ENCODE measurements at places on chromosomes 2 and 18.

GRCh38 chr18:23066504-23067039, 68.7 kb upstream of the CABLES1 start:
- no peaks in the 10 kb centered on the region for H3K36me3 ChIP-seq
- no peaks in the 10 kb centered on the region for H3K4me1 ChIP-seq
- DNase-seq, result no peak
- no peak overlapping the region for H3K4me3 ChIP-seq

DNA sequence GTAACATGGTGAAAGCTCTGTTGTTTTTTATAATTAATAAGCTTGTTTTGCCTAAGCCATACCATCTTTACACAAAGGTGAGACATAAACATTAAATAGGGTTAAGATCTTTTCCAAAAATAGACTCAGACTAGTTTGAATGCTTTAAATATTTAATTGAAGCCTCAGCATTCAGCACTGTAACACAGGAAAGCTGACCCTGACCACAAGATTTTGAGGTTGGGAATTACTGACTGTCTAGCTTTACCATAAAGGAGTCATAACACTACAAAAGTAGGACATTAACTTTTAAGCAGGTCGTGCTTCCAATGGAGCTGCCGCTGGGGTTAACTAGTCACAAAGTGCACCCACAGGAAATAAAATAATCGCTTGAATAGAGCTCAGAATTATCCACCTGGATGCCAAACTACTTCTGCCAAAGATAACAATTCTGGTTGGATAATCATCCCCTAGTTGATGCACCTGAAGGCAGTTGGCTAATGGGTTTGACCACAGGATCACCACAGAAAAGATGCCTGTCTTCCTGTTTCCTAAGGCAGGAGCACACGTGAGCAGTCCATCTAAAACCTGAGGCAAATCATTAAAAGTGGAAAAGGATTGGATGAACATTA, 106.2 kb downstream of the COBLL1 start:
- H3K36me3 ChIP-seq, result no peaks in the 10 kb centered on the region
- peak overlapping the region; percentile 51 for H3K27ac ChIP-seq
- peaks cover 17% of the 10 kb centered on the region for H3K4me1 ChIP-seq

GRCh38 chr2:184031402-184032147, 566.8 kb upstream of the ZNF804A start:
- H3K27ac ChIP-seq, result no peak overlapping the region
- no peak for DNase-seq
- H3K36me3 ChIP-seq, result no peaks in the 10 kb centered on the region
- no peaks in the 10 kb centered on the region for H3K27me3 ChIP-seq

DNA sequence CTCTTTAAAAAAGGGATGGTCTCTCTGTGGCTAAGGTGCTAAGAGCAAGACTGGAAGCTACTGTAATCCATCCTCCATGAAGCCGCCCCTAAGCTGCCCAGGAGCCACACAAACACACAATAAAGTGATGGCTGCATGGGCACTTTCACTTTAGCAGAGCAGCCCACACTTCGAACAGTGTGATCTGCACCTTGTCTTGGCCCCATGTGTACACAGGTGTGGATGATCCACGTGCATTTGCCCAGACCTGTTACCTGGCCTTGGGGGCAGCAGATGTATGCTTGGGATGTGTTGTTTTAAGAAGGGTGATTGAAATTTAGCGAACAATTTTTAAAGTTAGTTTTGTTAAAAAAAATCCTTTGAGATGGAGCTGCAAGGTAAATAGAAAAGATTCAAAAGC, 39.9 kb downstream of the TMEM178A start:
- DNase-seq, result no peak
- no peaks in the 10 kb centered on the region for H3K36me3 ChIP-seq
- H3K4me1 ChIP-seq, result no peaks in the 10 kb centered on the region
- no peak overlapping the region for H3K27ac ChIP-seq
- H3K4me3 ChIP-seq, result no peak overlapping the region

- H3K27me3 ChIP-seq, result no peaks in the 10 kb centered on the region
- H3K27ac ChIP-seq, result no peak overlapping the region
- no peak overlapping the region for H3K4me3 ChIP-seq
- DNase-seq, result no peak
These were observed 199.2 kb downstream of the PTPRM start for GRCh38 chr18:7766346-7766745.

DNA sequence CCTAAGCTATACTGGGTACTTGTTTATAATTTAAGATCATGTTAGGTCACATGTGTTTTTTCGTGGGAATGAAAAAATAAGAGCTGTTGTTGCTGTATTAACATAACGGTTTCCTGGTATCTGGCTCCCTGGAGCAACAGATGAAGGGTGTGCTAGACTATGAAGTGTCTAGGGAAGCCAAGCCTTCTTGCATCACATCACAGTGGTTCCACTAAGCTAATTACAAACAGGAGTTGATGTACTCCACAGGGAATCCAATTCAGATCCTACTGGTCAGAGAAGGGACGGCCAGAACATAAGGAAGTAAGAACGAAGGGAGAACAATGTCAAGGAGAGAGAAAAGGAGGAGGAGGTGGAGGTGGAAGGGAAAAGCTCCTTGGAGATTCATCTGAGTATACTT, 193.0 kb upstream of the CYP26B1 start:
- no peaks in the 10 kb centered on the region for H3K36me3 ChIP-seq
- H3K27me3 ChIP-seq, result no peaks in the 10 kb centered on the region
- no peak overlapping the region for H3K4me3 ChIP-seq

- no peak for DNase-seq
- no peaks in the 10 kb centered on the region for H3K4me1 ChIP-seq
- H3K27ac ChIP-seq, result no peak overlapping the region
These were observed 205.1 kb downstream of the DNAH7 start for GRCh38 chr2:195863564-195863963.

DNA sequence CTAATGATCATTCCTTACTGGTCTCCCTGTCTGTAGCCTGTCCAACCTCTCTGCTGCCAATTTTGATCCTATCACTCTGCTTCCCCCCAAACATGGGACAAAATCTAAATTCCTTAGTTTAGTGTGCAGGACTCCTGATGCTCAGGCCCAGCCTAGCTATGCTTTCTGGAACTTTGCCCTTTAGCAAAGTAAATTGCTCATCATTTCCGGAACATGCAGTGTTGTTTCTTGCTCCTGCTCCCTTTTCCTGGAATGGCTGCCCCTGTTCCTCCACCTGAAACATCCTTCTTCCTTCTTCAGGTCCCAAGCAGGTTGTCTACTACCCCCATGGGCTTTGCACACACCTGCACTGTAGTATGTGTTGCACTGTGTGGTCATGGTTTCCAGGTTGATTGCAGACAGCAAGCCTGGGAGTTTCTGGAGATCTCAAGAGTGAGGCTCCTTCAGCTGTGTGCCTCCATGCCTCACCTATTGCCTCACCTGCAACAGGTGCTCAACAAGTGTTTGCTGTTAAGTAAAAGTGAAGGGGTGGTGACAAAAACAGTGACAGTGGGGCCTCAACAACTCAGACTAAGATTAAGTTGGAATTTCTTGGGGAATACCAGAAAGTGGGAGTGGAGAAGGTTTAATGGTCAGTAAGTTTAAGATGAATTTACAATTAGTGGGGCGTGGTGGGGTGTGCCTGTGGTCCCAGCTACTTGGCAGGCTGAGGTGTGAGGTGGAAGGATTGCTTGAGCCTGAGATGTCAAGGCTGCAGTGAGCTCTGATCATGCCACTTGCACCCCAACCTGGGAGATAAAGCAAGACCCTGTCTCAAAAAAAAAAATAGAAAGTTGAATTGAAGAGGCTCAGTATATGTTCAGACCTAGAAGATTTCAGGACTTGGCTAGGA, 120.0 kb downstream of the DNAH6 start:
- H3K36me3 ChIP-seq, result no peaks in the 10 kb centered on the region
- no peak overlapping the region for H3K27ac ChIP-seq

DNA sequence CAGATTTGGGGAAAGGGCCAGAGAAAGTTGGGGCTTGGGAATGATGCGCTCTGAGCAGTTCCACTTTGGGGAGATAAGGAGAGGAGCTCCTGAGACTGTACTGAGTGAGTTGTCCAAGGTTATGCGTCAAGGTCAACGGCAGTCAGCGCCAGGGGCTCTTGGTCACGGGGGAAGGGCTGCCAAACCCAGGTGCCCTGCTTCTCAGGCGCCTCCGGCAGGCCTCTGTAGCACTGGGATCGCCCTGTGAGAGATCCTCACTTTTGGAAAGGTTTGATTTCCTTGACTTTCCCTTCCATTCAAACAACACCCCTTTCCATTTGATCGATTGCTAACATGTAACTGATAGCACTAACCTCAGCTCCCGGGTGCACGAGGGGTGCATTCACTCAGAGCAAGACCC, 136.5 kb upstream of the SOX11 start:
- no peak for DNase-seq
- no peaks in the 10 kb centered on the region for H3K27me3 ChIP-seq
- no peak overlapping the region for H3K27ac ChIP-seq
- no peaks in the 10 kb centered on the region for H3K4me1 ChIP-seq
- no peak overlapping the region for H3K4me3 ChIP-seq

DNA sequence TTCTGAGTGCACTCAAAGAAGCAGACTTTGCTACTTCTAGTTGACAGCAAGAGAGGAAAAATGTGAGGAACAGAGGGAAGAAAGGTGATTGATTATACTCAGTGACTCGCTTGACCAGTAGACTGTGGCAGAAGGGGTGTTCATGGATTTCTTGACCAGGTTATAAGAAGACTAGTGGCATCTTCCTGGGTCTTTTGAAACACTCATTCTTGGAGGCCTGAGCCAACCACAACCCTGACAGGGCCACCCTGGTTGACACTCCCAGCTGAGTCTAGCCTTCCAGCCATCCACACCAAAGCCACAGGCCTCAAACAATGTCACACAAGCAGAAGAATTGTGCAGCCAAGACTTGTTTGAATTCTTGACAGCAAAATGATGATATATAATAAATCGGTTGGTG, 366.3 kb downstream of the SS18 start:
- no peak overlapping the region for H3K4me3 ChIP-seq
- no peaks in the 10 kb centered on the region for H3K27me3 ChIP-seq
- H3K4me1 ChIP-seq, result no peaks in the 10 kb centered on the region
- DNase-seq, result no peak

DNA sequence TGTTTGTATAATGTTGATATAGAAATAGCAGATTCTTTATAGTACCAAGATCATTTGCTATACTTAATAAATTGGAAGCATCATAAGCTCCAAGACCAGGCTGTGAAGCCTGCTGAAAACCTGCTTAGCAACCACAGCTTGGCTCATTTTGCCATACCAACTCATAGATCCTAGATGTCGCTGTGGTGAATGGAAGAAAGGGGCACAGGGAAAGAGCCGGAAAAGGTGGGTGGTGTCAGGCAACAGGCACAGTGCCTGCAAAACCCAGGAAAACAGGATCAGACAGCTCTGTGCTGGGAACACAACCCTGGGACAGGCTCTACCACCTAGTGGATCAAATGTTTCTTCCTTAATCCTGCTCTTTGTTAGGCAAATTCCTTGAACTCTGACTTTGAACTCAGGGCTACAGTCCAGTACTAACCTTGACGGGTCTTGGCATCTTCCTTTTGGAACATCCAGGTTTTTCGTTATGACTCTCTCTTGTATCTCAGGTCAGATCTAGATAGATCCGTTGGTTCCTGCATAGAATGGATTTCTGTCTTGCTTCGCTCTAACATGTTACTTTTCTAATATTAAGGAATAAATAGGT, 31.6 kb downstream of the TWSG1 start:
- peaks cover 6% of the 10 kb centered on the region for H3K36me3 ChIP-seq
- peaks cover 10% of the 10 kb centered on the region for H3K4me1 ChIP-seq

DNA sequence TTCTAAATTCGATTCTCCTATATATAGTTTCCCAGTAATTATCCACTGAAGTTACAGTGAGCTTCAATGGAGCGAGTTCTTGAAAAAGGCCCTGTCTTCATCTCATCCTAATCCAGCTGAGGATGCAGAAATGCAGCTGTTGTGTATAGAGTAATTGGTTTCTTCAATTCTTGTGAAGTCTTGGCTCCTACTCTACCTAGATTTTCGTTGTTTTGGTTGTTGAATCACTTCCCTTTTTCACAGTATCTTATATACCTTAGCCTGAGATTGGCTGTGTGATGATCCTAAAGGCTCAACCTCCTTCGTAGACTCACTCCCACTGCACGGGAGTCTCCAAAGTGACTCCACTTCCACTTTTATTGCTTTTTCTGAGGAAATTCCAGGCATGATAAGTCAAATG, 280.4 kb downstream of the PARD3B start:
- H3K27ac ChIP-seq, result no peak overlapping the region
- no peak for DNase-seq
- no peaks in the 10 kb centered on the region for H3K4me1 ChIP-seq
- H3K36me3 ChIP-seq, result no peaks in the 10 kb centered on the region
- H3K4me3 ChIP-seq, result no peak overlapping the region

DNA sequence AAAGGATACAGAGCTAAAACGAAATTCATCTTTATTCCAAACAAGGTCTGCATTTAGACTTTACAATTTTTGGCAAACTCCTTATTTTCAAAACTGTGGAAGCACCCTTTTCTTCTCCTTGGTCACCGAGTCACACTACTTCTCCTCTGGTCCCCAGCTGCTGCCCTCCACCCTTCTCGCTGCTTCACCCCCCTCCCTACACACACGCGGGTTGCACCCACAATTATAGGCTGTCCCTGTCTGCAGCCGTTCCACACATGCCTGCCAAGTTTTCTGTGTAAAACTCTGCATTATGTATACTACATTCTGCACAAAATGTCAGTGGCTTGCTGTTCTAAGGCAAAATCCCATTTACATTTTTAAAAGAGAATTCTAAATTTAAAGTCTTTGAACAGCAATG, 63.5 kb downstream of the PTPN2 start:
- H3K4me3 ChIP-seq, result no peak overlapping the region
- DNase-seq, result no peak
- H3K27ac ChIP-seq, result no peak overlapping the region
- H3K27me3 ChIP-seq, result no peaks in the 10 kb centered on the region

- H3K27me3 ChIP-seq, result no peaks in the 10 kb centered on the region
- peaks cover 26% of the 10 kb centered on the region for H3K4me1 ChIP-seq
- peak overlapping the region; percentile 56 for H3K27ac ChIP-seq
- no peaks in the 10 kb centered on the region for H3K36me3 ChIP-seq
- no peak for DNase-seq
- H3K4me3 ChIP-seq, result no peak overlapping the region
These were observed 82.4 kb upstream of the PELI1 start for GRCh38 chr2:64226611-64227010.
